ENCODE measurements at places on chromosomes 2 and 18.

- DNase-seq, result no peak
These were observed 4.5 kb downstream of the STK17B start for GRCh38 chr2:196166876-196167275.

DNA sequence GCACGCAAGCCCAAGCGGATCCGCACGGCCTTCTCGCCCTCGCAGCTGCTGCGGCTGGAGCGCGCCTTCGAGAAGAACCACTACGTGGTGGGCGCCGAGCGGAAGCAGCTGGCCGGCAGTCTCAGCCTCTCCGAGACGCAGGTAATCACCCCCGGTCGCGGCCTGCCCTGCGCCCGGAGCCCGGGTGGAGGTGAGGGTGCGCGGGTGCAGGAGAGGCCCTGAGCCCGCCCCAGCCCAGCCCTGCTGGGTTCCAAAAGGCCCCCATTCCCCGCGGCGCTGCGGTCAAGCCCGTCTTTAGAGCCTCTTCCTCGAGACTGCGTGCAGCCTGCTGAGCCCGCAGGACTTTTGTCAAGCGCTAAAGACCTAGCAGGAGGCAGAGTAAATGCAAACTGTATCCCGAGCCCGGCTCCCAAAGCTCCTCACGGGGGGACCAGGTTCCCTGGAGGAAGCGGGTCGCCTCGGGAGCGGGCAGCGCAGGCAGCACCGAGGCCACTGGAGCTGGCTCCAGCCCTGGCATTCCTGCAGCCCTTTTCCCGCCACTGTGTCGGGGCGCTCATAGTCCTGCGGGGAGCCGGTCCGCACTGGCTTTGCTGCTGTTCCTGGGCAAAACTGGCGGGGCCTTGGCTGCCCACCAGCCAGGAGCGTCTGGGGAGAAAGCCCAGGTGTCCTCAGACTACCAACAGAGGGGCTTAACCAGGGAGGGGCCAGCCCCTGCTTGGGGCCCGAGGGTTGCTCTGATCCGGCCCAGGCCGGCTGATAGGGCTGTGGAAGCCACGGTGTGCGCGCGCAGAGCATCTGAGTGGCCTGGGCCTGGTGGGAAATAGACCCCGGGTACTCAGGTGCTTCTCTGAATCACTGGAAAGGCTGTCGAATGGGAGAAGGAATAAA is 7.3 kb downstream of the EMX1 start:
- no peak for DNase-seq

DNA sequence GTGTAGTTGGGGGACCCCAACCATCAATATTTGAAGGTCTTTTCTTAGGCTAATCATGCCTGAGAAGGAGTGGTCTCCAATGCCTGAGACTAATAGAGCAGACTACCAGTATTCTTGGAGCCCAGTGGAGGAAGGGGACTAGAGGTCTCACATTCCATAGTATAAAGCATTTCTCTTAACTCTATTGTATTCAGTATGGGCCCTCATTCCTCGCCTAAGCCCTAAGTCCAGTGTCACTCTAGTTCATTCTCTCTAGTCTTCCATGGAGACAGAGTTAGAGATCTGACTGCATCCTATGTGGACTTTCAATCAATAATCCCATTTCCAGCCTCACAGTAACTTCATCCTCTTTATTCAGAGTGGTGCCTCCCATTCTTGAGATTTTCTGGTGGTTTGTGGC is 29.7 kb upstream of the MAP4K4 start:
- DNase-seq, result no peak

GRCh38 chr2:197293252-197294007 is 17.1 kb downstream of the ANKRD44 start:
- DNase-seq, result no peak

DNA sequence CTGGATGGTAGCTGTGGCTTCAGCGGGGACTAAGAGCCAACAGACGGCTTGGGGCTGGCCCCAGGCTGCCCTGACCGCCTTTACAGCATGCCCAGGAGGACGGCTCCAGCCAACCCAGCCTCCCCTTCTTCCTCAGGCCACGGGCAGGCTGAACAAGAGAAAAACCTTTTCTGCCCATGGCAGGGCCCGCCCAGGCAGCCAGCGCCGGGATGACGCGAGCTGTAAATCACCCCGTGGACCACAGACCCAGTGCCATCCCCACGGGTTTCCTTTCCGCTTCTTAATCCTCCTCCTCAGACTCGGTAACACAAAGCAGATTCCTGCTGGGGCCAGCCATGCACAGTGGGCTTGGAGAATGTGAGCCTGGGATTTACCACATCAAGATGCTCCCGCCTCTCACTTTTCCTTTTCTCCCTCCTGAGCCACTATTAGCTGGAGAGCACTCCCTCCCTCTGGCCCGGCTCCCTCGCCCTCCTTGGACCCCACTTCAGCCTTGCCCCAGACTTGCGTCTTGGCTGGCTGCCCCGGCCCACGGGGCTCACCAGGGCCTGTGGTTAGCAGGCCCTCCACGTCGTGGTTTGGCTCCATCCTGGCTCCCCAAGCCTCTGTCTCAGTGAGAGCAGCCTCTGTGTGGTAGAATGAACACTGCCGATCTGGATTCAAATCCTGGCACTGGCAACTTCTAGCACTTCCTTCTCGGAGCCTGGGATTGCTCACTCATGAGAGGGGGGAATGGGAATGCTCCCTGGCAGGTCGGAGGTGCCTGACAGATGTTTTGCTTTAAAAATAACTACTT is 31.4 kb downstream of the ATOH8 start:
- DNase-seq, result no peak

DNA sequence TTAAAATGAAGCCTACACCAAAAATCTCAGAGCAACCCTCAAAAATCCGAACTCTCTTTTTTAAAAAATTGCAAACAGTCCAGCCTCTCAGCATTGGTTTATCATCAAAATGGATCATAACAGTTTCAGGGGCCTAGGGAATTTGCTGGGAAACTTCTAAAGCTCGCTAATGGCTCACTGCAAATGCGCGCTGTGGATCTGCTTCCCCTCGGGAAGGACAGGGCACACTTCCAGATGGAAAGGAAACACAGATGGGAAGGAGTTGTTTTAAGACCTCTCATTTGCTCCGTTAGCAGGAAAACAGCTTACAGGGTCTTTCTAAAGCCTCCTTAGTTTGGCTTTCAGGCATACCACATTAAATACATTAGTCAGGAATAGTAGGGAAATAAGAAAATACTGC is 27.2 kb downstream of the FECH start:
- DNase-seq, result no peak

DNA sequence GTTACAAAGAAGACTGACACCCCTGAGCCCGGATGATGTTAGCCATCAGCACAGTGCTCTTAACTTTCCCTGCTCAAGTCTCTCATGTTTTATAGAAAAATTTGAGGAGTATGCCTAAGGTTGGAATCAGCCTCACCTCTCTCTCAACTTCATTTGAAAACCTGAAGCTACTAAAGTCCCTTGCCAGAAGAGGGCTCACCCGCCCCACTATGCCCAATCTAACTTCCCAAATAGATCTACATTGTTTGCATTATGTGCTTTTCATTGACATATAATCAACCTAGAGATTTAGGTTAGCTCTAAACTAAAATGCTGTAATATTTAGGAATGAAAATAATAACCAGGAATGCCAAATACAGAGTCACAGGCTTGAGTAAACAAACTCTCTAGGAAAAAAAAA is 305.4 kb downstream of the NCKAP5 start:
- no peak for DNase-seq

GRCh38 chr2:213021971-213022899 is 129.2 kb downstream of the IKZF2 start:
- DNase-seq, result no peak

DNA sequence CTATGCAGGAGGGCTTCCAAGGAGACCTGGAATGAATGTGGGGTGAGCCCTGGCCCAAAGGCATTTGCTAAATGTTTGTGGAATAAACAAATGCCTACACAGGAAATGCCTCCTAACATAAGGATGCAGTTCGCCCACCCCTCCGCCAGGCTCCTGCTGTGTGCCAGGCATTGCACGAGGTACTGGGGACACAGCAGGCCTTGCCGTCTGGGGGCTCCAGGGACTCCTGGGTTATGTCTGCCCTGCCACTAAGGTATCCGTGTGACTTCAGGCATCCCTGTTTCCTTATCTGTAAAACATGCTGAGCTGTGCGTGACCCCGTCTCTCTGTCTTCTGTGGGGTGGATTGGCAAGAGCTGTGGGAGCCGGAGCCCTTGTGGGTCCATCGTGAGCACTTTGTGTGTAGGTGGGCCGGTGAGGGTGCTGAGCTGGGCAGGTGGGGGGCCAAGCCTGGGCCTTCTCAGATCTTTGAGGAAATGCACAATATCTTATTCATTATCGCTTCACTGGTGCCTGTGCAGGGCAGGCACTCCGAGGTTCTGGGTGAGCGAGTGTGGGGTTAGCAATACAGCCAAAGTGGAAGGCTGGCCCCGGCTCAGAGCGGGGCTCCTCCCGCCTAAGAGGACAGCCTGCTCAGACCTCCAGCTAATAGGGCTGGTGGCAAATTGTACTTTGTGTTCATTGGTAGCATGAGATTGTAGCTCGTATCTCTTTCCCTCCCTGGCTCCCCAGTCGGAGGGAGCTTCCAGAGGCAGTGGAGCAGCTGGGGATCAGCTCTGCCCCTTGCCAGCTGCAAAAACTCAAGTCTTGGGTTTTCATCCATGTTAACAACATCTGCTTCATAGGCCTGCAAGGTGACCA is 126.8 kb downstream of the GLI2 start:
- no peak for DNase-seq

GRCh38 chr2:163665051-163665450 is 70.8 kb downstream of the FIGN start:
- DNase-seq, result no peak

DNA sequence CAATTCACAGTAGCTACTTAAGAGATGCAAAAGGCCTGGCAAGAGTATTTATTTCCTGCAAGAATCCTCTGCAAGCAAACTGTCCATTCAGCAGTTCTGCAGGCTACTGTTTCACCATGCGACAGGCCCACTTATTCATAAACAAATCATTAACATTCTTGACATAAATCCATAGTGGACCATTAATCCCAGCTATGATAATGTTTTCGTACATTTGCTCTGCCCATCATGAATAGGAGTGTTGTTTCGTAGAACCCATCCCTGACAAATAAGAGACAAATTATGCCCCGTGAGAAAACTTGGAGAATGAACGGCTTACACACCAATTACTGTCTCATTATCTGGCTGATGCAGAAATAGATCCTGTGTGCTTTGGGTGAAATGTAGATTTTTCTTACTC is 65.4 kb downstream of the PID1 start:
- no peak for DNase-seq

GRCh38 chr18:78240101-78240500 is 739.5 kb upstream of the SALL3 start:
- DNase-seq, result no peak

DNA sequence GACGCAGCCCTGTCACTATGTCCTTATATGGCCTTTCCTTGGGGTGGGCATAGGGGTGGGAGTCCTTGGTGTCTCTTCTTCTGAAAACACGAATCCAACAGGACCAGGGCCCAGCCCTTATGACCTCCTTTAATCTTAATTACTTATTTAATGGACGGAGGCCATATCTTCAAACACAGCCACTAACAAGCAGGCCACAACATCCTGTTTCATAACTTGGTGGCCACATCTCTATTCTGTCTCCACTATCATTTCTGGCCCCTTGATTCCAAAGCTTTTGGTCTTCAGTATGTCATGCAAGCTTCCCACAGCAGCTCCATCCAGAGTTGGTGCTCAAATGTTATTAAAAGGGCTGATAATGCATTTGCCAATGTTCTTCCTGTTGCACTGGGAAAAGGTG is 287.3 kb upstream of the SMIM21 start:
- no peak for DNase-seq

- no peak for DNase-seq
These were observed 41.3 kb downstream of the ZFP36L2 start for GRCh38 chr2:43185146-43185545.

- no peak for DNase-seq
These were observed 28.7 kb downstream of the IKZF2 start for GRCh38 chr2:213122725-213123124.

DNA sequence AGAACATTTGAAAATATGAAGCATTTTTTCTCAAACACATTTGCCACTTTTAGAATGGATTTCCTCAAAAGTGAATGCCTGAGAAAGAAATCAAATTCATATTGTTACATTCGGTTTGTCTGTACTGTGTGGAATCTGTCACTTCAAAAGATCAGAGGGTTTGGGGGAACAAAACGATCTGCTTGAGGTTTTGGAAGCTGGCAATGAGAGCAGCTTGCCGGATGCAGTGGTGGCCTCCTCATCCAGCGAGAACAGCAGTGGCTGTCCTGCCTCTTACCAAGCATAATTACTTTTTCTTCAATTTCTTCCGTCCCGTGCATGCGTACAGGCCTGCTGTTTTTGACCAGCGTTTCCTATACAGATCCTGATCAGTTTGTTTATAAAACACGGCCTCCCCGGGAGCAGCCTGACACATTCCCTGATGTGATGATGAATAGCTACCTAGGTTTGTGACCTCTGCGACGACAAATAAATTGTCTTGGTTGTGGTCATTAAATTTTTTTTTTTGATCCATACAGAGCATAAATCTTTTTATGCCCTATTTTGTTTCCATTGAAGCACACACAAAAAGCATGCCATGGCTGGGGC is 45.2 kb downstream of the ITGA6 start:
- DNase-seq, result no peak

Measured in suprapubic skin (tissue), 4 donors.